Upper lobe of right lung (tissue), 1 donor: ENCODE measurements at places on chromosomes 7 and 10. TPM values are rescaled to one million over a fixed set of nuclear protein-coding genes. Genes with fewer than 3 reads are reported as not detected.

- DNase-seq: no peak
- H3K27ac ChIP-seq: no peak overlapping the region
- H3K4me1 ChIP-seq: peaks cover 38% of the 10 kb centered on the region
Observed at GRCh38 chr7:127848241-127848640, 183.0 kb downstream of the LRRC4 start.

DNA sequence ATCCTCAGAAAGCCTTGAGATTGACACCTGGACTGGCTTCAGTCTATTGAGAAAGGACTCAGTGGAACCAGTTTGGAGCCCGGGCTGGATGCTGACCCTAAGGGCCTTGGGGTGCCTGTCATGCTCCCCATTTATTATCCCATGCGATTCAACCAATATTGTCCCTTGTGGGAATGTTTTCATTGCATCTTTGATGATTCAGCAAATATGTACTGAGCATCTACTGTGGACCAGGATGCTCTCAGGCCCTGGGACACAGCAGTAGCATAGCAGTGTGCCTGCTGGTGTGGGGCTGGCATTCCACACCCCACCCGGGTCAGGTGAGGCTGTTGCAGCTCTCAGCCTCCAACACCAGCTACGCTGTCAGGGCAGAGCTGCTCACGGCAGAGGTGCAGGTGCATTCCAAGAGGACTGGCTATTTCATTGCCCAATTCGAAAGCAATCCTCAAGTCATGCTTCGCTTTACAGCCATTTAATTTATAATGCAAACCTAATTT, 586.0 kb downstream of the TCERG1L start:
- no peak for DNase-seq
- no peaks in the 10 kb centered on the region for H3K27me3 ChIP-seq
- no peak overlapping the region for H3K27ac ChIP-seq
- no peak overlapping the region for H3K4me3 ChIP-seq
- no peaks in the 10 kb centered on the region for H3K36me3 ChIP-seq
- H3K4me1 ChIP-seq: no peaks in the 10 kb centered on the region

DNA sequence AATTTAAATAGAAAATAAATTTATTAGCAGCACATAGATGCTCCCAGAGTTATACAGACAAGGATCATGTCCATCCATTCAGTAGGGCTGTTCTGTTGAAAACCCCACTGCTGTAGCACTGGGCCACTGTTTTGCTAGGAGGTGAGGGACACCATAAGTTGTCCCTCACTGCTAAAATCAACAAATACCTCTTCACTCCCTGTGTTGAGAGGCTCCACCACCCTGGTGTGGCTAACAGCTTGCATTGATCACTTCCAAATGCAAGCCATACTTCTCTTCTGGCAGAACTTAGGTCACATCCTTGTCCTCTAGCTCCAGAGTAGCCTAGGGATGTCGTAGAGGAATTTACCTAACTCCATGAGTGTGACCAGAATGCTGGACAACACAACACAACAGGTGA, 55.4 kb downstream of the MDFIC start:
- H3K4me3 ChIP-seq: no peak overlapping the region
- DNase-seq: no peak
- peaks cover 7% of the 10 kb centered on the region for H3K36me3 ChIP-seq
- H3K27me3 ChIP-seq: no peaks in the 10 kb centered on the region

The GLCCI1 gene
- 45.1 TPM for total RNA-seq

The TPK1 gene
- total RNA-seq: 7.6 TPM
